ENCODE measurements at places on chromosomes 2 and 18. TPM values are rescaled to one million over a fixed set of nuclear protein-coding genes. Genes with fewer than 3 reads are reported as not detected.

Gene RGPD3
- total RNA-seq, result not detected

Gene CABLES1
- 8.6 TPM for total RNA-seq

Gene FSHR
- not detected for total RNA-seq

- DNase-seq, result peak; percentile 97
Observed at GRCh38 chr2:96148410-96149217, 3.4 kb upstream of the DUSP2 start.

DNA sequence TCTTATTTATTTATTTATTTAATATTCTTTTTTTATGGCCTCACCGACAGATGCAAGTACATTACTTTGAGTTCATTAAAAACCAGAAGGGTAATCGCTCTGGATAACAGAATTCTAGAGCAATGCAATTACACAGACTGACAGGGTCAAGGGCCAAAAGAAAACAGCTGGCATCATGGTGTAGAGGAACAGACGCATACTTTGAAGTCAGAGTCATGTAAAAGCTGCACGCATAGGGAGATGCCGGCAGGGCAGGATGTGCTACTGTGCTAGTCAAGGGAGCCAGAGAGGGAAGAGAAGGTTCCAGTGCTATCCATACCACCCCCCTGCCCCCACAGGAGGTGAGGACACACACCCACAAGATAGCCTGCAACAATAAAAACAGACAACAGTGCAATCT, 115.2 kb upstream of the TFCP2L1 start:
- no peak for DNase-seq

GRCh38 chr2:217418544-217418943, 558.7 kb upstream of the TNP1 start:
- DNase-seq, result no peak

- DNase-seq, result no peak
Observed at GRCh38 chr2:117562654-117563053, 251.8 kb upstream of the DDX18 start.

DNA sequence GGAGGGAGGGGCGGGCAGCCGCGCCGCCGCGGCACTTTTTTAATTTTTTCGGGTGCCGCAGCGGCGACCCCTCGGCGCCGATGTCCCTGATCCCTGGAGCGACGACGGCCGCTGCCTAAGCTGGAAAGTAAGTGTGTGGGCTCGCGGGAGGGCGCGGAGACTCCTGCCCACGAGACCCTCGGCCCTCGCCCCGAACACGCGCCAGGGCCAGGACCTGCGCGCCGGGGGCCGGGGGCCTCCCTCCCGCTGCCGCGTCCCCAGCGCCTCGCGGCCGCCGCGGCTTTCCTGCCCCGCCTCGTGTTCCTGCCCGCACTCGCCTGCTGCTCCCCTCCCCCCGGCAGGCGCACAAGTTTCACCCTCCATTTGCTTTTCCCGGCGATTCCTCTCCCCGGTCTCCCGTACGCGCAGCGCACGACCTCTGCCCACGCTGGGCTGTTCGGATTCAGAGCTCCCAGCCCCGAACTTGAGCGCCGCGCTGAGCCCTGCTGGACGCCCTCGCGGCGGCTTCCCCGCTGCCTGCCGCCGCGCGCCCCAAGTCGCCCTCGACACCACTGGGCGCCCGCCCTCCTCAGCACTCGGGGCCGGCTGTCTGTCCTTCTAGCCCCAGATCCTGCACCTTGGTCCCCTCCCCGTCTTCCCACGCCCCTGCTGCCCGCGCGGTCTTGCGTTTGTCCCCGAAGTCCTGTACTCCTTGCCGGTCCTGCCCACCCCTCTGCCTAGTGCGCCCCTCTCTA, 507 bp downstream of the PKP4 start:
- DNase-seq, result peak; percentile 64

- DNase-seq, result no peak
Observed at GRCh38 chr2:36173760-36174404, 181.7 kb upstream of the CRIM1 start.

- no peak for DNase-seq
Observed at GRCh38 chr2:236943841-236944513, 141.7 kb upstream of the COPS8 start.

GRCh38 chr2:150710916-150711315, 223.4 kb upstream of the RND3 start:
- no peak for DNase-seq

All from activated CD8-positive, alpha-beta memory T cell treated with anti-CD3 and anti-CD28 coated beads, Interleukin-2, amount 10 ng/mL, durations not matched to agents 7 days and 5 days (primary cell).